ENCODE measurements at places on chromosomes 3 and 15.

- no peak for DNase-seq
Observed at GRCh38 chr3:129330409-129330808, 51.7 kb downstream of the HMCES start.

GRCh38 chr15:59074607-59075006 is 30.3 kb upstream of the CCNB2 start:
- DNase-seq: no peak

DNA sequence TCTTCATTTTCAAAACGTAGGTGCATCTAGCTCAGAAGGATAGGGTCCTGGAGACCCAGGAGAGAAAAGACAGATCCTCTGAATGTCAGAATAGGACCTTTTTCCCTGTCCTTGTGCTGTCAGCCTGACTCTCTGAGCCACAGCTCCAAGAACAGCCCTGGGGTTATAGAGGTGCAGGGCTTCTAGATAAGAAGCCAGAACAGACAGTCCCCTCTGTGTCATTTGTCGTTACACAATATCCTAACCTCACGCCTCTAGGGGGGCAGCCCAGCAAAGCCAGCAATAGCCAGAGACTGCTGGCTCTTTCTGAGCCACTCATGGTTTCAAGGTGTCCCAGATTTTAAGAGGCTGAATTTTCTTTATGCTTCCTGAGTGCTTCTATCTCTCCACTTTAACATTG is 153.2 kb upstream of the THBS1 start:
- peak; percentile 65 for DNase-seq

DNA sequence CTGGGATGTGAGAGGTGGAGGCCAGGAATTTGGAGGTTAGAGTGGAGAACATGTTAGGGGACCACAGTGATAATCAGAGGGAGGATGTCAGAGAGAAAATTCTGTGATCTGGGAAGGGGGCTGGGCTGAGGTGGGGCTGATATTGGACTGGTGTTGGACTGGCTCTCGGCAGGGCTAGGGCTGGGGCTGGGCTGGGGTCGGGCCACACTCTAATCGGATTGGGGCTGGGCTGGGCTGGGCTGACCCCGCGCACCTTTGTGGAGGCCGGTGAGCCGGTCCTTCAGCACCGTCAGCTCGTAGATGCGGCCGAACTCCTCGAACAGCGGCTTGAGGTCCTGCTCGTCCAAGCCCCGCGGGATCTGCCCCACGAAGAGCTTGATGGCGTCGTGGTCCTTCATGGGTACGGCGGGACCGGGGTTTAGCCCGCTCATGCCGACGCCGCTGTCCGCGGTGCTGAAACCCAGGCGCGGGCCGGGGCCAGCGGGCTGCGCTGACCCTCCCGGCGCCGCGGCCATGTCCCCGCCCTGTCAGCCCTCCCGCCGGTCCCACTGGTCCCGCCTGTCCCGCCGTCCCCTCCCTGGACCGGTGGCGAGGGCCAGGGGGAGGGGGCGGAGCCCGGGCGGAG is 485 bp downstream of the CELF6 start:
- DNase-seq: peak; percentile 93

- no peak for DNase-seq
Observed at GRCh38 chr3:153927107-153927506, 194.1 kb upstream of the ARHGEF26 start.

DNA sequence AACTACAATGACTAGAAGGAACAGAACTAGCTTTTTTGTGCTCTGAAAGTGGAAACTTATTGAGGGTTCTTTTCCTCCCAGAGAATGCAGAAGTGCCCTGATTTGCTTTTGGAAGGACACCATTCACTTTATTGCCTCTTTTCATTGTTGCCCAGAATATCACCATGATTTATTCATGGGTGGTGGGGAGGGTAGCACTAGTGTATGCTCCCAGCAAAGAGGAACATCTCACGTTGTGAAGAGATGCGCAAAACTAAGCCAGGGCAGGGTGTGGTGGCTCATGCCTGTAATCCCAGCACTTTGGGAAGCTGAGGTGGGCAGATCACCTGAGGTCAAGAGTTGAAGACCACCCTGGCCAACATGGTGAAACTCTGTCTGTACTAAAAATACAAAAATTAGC is 31.4 kb downstream of the FLNB start:
- DNase-seq: no peak

DNA sequence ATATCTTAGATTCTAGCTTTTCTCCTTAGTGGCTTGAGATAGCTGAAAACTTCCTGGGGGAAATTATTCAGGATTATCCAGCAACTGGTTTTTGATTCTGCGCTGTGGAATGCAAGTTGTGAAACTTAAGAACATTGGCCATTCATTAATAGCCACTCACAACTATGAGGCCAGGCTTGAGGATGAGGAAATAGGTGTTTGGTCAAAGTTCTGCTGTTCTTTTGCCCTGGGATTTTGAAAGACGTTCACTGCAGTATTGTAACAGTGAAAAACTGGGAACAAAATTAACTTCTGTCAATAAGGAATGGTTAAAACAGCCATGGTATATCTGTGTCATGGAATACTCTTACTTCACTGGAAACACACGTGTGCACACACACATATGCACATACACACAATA is 44.1 kb downstream of the CTXND1 start:
- no peak for DNase-seq

GRCh38 chr3:186356152-186356551 is 5.9 kb downstream of the DGKG start:
- DNase-seq: no peak

GRCh38 chr3:135766115-135766514 is 199.4 kb upstream of the PPP2R3A start:
- DNase-seq: no peak

GRCh38 chr15:81346611-81347010 is 22.7 kb upstream of the STARD5 start:
- no peak for DNase-seq

DNA sequence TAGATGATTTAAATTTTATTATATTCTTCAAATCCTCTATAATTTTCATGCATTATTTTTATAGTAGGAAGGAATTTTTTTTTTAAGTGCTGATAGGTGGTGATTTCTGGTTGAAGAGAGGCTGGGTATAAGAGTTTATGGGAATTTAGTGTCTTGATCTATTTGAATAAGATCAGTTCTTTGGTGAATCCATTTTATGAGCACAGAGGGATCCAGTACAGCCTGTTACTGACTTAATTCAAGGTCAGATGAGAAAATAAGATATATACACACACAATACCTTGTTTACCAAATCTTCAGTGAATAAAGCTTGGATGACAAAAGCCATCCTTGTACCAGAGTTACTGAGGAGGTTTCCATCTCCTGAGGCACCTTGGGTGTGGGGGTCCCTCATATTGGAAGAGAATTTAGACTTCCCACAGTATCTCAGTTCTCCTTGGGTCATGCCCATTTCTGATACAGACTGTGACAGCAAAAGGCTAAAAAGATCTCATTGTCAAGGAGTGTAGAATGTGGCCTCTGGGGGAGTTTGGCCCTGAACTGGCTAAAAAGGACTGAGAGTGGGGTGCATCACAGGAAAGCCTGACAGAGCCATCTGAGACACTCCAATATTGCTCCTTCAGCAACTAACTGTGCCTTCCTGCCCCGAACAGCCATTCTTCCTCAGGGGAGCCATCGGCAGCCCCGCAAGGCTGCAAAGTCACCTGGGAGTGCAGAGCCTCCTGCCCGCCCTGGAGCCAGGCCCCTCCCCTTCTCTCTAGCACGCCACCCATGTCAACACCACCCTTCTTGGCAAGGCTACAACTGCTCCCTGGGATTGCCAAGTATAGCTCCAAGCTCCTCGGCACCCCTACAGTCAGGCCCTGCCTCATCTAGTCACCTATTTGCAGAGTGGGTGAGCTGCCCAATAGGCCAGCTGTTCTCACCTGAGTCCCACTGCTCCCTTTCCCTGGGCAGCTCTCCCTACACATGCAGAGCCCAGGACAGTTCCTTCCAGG is 43.1 kb upstream of the HACD2 start:
- DNase-seq: no peak

GRCh38 chr15:48096813-48097212 is 24.0 kb upstream of the SLC24A5 start:
- no peak for DNase-seq

DNA sequence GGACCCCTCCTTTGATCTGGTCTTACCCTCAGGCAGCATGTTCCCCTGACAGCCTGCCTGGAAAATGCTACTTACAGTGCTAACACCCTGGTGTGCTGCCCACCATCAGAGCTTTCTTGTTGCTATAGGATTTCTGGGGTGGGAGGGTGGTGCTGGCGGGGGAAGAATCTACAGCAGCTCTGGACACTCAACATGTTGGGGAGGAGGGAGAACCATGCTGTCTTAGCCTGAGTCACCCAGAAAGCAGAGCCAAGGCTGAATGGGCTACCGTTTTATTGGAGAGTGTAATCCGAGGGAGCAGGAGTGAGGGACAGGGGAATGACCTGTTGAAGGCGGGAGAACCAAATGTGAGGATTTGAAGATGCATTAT is 45.6 kb downstream of the MFSD1 start:
- DNase-seq: peak; percentile 74

Measured in islet precursor cell (in vitro differentiated cells).